Stimulated activated CD4-positive, alpha-beta T cell treated with anti-CD3 and anti-CD28 coated beads, Interleukin-4, amount 100 ng/mL, for 1 hour (primary cell): ENCODE measurements at places on chromosomes 5 and 9.

DNA sequence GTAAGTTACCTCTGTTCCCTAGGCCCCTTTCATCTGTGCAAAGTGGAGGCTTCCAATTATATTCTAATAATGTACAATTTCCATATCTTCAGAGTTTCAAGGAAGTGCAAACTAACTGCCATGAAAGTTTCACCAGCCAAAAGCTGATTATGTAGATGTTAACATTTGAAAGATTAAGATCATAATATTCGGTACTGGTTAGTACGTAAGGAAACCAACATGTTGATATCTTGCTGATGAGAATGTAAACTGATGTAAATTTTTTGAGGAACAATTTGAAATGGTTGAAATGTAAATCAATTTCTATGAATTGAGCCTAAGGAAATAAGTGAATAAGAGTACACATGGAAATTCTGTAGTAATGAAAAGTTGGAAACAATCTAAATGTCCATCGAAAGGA, 12.9 kb upstream of the KLF4 start:
- no peak for DNase-seq

DNA sequence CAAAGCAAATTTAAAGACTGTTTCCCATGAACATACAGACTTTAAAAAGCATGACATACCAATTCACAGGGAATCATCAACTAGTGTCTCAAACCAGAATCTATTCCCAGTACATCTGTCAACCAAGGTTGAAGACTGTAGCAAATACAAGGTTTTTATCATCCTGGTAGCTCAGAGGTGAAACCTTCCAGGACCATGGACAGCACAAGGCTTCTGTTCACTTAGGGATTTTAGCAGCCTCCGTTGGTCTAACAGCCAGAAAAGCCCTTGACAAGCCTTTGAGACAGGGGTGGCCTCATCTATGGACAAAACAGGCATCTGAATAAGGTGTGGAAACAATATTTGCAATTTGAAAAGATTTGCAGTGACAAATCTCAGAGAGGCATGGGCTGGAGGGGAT, 119.0 kb downstream of the TRIM32 start:
- DNase-seq: no peak

- no peak for DNase-seq
Observed at GRCh38 chr5:75044406-75044805, 8.0 kb downstream of the GCNT4 start.

- DNase-seq: no peak
Observed at GRCh38 chr5:170217831-170218230, 15.0 kb upstream of the C5orf58 start.

GRCh38 chr5:176943816-176944215, 44.7 kb upstream of the HK3 start:
- no peak for DNase-seq

- DNase-seq: no peak
Observed at GRCh38 chr9:96140296-96141127, 161.5 kb downstream of the HSD17B3 start.

DNA sequence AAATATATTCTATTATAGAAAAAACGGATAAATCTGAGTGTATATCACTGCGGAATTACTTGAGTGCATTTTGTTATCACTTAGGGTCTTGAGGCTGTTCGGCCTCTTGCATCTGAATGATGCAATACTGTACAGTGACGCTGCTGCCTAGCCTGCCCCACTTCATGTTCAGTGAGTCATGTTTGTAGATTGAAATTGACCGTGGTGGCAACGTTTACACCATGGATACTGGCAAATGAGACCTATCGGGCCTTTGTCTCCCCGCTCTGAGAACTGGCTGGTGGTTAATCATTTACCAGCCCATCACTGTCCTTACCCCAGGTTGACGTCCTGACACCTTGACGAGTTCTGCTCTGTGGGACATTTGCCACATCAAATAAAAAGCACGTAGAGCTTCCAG, 510.1 kb upstream of the ADAMTS16 start:
- DNase-seq: no peak

DNA sequence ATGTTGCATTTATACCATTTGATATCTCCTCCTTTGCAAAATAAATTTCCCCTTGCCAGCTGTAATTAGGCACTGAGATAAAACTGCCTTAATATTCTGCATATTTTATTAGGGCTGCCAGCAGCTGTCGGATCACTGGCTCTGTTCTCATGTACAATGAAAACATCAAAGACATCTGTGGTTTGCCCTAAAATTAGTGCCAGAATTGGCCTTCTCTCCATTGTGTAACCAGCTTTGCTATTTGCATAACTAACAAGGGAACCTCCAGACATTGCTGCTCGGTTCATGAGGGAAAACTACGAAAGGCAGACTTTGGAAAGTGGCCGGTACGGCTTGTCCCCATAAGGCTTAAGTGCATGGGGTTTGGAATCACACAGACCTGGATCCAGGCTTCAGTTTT, 45.5 kb upstream of the KIF2A start:
- no peak for DNase-seq

DNA sequence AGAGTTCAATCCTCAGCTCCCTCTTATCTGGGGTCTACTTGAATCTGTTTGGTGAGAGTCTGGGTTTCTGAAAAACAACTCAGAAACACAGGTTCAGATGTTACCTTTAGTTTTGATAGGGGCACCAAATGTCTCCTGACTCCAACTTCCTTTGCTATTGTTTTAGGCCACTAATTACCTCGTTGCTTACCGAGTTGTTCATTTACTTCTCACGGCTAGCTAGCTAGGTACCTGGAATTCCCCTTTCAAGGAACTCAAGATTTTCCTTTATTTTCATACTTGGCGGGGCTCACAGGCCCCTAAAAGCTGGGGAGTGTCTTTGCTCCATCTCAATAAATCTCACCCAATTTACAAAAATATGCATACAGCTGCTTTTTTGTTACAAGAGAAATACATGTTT, 111.4 kb downstream of the SLC28A3 start:
- DNase-seq: no peak

DNA sequence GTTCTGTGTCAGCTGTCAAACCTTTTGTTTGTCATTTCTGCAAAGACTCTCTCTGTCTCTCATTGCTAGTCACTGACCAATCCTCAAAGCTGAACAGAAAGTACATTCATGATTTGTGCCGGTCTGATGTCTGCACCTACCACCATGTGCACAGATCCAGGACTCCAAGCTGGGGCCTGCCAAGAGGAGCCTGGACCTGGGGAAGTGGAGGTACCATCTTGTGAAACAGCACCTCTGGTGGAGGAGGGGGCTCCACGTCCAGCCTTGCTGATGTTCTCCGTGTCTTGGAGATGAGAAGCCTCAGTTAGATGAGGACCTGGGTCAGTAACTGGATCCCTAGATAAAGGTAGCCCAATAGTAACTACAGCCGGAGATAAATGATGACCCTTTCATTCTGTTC, 98.9 kb downstream of the TENT4A start:
- no peak for DNase-seq
